ENCODE measurements at places on chromosomes 4 and X.
A peak's percentile ranks its signal among the peaks of the same experiment; 100 is the strongest.

- DNase-seq = no peak
Observed at GRCh38 chr4:150976478-150977118, 38.5 kb downstream of the LRBA start.

GRCh38 chrX:31269914-31270313 is 198.1 kb upstream of the FTHL17 start:
- no peak for DNase-seq

DNA sequence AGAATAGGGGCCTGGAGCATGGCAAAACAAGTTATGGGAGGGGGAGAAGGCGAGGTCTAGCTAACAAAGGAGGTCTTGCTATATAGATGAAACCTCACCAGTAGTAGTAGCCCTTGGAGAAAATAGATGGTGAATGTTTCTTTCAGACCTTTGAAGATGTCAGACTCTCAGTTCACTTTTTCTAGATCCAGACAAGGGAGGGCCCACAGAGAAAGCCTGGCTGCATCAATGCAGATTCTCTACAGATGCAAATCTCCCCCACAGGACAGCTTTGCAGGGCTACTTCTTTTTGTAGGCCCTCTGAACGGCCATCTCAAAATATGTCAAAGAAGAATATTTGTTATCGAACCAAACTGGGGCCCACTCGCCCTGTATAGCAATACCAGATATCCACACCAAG is 159.7 kb downstream of the ANK2 start:
- no peak for DNase-seq

DNA sequence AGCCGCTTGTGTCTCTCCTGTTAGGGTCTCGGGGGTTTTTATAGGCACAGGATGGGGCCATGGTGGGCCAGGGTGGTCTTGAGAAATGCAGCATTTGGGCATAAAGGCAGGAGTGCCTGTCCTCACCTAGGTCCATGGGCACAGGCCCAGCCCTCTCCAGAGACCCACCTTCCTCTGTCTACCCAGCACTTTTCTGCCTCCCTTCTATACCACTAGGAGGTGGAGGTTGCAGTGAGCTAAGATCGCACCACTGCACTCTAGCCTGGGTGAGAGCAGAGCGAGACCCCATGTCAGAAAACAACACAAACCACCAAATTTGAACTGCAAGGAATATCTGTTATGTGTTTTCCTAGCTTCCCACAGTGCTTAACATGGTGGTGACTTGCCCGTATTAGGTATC is 38.0 kb downstream of the MOB1B start:
- DNase-seq = no peak

DNA sequence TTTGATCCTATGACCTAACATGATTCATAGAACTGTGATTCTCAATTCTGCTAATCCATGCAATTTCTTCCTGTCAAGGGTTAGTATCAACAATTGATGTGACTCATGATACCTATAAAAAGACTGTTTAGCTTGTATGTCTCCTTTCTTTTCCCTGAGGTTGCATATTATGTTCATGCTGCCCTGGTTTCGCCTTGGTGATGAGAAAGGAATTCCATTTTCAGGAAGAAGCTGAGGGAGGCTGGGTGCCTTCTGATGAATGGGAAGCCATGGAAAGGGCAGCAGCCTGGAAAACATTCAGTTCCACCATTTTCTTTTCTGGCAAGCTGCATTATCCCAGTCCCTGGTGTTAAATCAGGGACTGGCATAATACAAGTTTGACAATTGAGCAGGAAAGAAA is 976.5 kb downstream of the RPA4 start:
- DNase-seq = no peak

DNA sequence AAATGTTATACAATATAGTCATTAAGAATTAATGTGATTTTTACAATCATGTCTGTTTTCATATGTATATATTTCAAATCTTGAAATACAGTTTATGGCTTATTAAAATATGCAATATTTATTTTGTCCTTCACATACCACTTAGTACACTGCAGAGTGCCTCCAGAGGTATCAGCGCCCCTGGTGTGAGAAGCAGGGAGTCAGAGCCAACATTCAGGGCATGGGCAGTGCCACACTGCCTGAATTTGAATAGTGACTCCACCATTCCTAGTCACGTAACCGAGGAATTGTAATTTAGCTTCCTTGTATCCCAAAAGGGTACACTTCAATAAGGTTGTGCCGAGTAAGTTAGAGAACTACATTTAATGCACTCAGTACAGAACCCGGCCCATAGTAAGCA is 4.3 kb upstream of the C4orf54 start:
- no peak for DNase-seq

GRCh38 chr4:189494407-189494806 is 446.3 kb upstream of the FRG1 start:
- DNase-seq = no peak

GRCh38 chrX:53716328-53717088 is 30.0 kb upstream of the HUWE1 start:
- no peak for DNase-seq

GRCh38 chr4:164756686-164757085 is 2.8 kb downstream of the SMIM31 start:
- DNase-seq = no peak

GRCh38 chrX:15856636-15857035 is 2.0 kb upstream of the AP1S2 start:
- DNase-seq = no peak

- no peak for DNase-seq
Observed at GRCh38 chrX:119783026-119783425, 8.4 kb downstream of the RPL39 start.

GRCh38 chrX:24282381-24283126 is 31.3 kb downstream of the SUPT20HL2 start:
- DNase-seq = no peak

DNA sequence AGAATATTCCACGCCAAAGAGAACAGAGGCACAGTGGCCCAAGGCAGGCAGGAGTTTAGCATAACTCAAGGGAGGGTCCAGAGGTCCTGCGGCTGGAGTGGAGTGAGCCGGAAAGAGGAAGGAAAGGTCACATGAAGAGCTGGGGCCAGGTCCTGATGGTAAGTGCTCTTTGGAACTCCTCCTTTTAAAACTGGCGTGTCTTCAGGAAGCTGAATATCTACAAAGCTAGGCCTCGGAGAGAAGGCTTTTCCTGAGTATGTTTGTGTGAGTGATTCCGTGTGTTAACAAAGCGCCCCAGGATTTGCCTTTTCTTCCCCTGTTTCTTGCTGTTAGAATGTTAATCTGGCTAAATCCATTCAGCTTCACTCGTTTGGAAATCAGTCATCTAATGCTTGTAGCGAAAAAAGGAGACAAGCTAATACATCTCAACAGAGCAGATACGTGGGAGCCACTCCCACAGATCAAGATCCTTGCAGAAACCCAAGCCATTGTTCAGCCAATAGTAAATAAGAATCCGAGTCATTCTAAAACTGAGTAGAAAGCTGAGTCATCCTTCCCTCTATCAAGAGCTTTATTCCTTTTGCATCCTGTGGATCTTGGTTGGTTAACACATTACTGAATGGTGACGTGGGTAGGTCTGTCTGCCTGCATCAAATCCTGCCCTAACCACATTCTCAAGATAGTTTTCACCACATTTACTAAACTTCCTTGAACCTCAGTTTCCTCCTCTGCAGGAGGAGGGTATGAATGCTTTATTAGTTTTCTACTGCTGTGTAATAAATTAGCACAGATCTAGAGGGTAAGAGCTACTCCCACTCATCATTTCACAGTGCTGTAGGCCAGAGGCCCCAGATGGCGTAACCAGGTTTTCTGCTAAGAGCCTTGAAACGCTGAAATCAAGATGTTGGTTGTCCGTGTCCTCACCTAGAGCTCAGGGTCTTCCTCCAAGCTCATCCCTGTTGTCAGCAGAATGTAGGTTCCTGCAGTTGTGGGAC is 43.2 kb upstream of the RBM47 start:
- DNase-seq = peak; percentile 94

DNA sequence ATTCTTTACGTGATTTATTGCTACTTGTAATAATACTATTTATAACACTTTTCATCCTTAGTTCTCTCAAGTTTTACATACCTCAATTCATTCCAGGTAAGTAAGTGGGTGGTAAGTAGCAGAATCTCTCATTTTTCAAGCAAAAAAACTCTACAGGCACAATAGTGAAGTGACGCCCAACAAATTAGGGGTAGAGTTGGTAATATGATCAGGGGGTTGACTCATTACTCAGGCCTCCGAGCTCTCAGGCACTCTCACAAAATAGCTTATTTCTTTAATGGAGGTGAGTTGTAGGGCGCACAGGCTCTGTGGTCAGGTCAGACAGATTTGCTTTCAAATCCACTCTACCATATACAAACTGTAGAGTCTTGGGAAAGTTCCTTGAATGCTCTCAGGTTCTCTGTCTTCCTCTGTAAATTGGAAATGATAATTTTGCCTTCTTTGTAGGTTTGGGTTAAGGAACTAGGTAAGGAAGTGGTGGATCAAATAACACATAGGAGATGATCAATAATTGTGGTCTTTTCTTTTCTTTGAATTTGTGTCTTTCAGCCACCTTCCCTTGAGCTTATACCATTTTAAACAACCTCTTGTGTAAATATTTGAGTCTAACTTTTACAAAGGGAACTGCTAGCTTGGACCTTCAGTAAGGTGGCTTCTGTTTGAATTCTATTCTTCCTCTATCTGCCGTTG is 134.9 kb upstream of the LEF1 start:
- DNase-seq = no peak

DNA sequence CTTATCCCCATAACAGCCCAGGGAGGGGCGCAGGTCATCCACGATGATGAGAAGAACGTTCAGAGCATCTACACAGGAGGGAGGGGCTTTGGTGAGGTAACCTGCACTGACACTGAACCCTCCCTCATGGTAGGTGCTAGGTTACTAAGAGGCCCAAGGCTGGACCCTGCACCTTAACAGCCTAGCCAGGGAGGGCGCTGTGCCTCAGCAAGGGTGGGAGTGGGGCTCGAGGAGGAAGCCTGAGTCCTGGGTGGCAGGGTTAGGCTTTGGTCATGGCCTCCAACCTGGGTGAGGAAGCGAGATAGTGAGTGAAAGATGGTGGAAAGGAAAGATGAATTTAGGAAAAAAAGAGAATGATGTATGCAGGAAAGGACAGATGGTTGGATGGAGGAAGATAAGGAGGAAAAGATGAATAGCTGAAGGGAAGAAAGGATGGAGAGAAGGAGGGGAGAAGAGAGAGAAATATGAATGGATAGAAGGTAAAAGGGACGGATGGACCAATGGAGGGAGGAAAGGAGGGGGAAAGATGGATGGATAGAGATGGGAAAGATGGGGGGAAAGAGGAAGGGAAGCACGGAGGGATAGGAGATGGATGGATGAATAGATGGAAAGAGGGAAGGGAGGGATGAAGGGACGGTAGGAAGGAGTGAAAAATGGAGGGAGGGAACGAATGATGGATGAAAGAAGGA is 736 bp downstream of the IDS start:
- DNase-seq = peak; percentile 19

DNA sequence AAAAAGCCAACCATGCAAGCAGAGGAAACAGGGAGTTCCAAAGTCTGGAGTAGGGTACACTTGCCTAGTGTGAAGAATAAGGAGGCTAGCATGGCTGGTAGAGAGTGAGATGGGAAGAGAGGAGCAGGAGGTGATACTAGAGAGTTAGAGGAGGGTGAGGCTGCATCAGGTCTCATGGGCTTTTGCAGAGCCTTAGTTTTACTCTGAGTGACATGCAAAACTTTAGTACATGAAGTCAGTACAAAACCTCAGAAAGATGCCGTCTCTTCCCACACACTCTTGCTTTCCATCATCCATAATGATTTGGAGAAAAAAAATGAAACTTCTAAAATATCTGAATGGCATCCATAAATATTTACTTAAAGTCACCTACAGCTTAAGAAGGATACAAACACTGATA is 5.0 kb downstream of the OPRPN start:
- no peak for DNase-seq

DNA sequence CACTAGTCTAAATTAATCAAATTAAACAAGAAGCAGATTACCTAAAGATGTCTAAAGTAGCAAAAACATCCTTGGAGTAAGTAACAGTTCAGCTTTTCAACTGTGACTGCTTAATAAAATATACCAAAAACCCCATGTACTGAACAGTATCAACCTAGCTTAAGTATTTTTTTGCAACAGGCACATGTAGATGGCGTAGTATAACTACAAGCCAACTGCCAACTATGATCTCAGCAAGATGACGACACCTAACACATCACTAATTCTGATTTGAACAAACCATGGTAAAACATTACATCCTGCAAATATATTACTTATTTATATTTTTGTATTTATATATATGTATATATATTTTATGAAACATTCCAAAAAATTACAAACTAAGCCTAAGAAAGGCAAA is 24.5 kb downstream of the DHX15 start:
- DNase-seq = peak; percentile 22

All from ACHN (cell line).